Activated naive CD8-positive, alpha-beta T cell treated with anti-CD3 and anti-CD28 coated beads, Interleukin-2, amount 50 U/mL, for 24 hours (primary cell): ENCODE measurements at places on chromosomes 2 and 18.

GRCh38 chr2:100741880-100742276 is 78.1 kb upstream of the NPAS2 start:
- DNase-seq, result no peak

DNA sequence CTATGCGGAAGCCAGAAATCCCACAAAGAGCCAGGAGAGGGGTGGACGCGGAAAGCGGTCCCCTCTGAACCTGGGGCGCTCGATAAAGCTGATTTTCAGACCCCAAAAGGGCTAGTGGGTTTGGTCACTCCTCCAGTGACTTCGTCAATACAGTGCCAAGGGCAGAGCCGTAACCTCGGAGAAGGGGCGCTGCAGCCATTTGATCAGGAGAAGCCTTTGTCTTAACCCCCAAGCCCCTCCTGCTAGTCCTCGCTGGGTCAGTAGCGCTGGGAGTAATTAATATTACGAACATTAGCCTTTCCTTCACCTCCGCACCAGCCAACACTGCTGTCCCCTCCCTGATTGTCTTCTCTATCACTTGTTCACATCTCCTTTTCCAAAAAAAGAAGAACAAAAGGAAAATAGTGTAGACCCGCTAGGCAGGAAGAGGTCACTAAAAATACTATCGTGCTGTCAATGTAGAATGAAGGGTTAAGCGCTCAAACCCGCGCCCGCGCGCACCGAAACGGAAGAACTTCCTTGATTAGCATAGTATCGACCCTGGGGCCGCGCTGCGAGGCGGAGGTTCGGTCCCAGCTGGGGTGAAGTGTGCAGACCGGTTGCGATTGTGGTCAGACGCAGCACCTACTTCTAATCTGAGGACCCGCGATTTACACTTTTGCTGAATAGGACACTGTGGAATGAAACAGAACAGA is 63.2 kb upstream of the MAPRE2 start:
- DNase-seq, result peak; percentile 74

DNA sequence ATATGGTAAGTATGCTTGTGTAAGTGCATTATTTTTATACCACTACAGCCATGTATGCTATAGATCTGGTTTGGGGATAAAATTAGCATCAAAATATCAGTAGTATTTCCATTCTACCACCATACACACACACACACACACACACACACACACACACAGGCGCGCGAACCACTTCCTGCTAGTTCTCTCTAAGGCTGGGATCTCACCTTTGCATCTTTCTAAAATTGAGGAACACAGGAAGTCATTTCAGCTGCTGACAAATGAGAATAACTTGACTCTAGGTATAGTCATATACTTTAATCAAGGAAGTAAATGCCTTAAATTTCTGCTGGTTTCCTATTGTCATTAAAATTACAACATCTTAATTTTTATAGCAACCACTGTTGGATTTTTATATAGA is 72.5 kb downstream of the RBM43 start:
- DNase-seq, result no peak

DNA sequence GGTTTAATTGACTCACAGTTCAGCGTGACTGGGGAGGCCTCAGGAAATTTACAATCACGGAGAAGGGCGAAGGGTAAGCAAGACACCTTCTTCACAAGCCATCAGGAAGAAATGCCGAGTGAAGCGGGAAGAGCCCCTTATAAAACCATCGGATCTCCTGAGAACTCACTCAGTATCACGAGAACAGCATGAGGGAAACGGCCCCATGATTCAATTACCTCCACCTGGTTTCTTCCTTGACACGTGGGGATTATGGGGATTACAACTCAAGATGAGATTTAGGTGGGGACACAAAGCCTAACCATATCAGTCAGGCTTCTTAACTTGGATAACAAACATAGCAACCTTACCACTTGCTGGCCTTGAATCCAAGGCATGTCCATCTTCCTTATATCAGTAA is 289.0 kb upstream of the STON1 start:
- DNase-seq, result no peak

DNA sequence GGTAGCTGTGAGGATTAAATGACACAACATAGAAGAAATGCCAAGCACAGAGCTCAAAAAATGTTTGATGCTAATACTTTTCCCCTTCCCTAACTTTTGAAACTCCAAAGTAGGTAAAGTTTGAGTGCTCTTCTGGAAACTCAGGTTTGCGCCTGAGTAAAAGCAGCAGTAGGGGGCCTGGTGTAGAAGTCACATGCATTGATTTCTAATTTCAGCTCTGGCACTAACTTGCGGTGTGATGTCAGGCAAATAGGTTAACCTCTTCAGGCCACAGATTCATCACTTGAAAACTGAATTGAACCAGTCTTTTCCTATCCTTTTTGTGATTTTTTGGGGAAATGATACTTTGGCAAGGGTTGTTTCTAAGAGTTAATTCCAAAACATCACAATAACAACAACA is 27.2 kb downstream of the LHCGR start:
- no peak for DNase-seq

DNA sequence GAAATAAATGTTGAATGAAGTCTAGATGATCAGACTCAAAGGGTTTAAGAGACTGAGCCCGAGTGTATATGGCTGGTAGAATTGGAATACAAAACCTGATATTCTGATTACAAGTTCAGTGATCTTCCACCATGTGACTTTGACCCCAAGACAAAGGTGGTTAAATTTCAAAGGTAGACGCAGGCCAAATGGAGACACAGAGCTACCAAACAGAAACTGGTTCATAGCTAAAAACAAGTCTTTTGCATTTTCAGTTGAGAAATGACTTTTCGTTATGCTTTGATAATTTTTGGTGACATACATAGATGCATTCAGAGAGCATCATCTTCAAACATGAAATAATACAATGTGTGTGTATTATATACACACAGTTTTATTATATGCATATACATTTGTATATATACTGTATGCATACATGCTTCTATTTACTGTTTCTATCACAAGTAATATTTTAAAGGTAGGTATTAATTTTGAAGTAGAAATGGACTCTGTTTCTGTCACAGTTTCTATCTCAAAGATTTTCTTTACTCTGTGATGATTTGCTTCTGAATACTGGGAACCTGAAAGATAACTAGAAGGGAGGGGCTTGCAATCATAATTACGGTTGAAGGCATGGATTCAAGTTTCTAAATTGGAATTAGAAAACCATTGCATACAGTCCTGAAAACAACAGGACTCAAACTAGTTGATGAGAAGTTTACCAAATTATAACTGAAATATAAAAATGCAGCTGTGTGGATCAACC is 142.3 kb downstream of the ABCA12 start:
- DNase-seq, result no peak

GRCh38 chr2:6944555-6944954 is 27.3 kb downstream of the RNF144A start:
- DNase-seq, result no peak

DNA sequence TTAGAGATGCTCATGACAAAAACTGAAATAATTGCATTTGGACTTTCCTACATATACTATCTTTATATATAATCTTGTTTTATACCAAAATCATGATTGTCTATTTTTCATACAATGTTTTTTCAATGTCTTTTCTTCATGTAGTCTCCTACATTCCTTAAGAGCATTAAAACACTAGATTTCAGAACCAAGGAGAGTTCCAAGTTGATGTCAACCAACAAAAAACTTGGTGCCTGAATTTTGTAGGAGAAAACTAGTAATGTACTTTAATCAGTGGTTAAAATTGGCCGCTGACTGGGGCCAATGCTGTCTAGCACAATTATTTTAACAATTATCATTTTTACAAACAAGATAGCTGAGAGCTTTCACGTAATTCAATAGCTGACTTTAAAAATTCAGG is 678.8 kb downstream of the DCC start:
- DNase-seq, result no peak

DNA sequence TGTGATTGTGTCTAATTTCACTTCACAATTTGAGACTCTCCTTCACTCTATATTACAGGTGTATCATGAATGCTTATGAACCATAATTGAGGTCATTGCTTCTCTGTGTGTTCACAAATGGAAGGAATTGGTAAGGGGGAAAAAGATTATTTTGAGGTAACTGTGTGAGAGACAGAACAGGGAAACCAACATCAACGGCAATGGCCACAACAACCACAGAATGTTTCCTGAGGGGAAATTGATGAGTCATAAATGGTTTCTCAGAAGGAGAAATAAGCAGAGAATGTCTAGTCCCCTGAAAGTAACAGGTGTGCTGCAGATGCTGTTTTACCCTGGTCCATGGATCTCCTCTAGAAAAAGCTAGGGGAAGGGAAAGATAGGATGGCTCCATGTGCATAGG is 361.2 kb upstream of the GALNT5 start:
- DNase-seq, result no peak

GRCh38 chr2:100235098-100235497 is 87.2 kb downstream of the LONRF2 start:
- DNase-seq, result peak; percentile 27

DNA sequence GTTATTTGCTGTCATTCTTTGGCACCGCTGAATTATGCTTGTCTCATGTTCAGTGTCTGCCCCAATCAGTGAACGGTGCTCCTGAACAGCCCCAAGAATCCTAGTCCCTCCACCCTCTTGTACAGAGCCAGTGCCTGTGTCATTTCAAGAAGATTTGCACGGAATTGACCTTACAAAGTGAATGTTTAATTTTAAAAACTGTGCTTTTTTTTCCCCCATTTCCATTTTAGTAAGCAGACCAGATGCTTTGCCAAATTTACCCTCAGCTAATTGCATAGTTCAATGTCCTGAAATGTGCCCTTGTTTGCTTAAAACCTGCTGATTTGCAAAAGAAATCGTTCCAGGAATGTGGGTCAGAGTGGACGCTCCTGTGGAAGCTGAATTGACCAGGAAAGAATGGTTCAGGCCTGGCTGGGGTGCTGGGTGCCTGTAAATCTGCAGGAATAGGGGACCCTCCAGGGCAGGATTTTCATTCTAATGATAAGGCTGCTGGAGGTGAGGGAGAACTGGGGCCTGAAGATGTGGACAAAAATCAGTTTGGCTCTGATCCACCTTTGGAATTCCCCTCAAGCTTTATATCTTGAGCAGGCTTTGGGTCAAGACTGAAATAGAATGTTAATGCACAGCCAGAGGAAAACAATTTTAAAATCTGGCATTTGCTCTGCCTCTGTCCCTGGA is 20.1 kb downstream of the TMEM17 start:
- no peak for DNase-seq

GRCh38 chr18:8301427-8302172 is 307.6 kb upstream of the RAB12 start:
- no peak for DNase-seq

DNA sequence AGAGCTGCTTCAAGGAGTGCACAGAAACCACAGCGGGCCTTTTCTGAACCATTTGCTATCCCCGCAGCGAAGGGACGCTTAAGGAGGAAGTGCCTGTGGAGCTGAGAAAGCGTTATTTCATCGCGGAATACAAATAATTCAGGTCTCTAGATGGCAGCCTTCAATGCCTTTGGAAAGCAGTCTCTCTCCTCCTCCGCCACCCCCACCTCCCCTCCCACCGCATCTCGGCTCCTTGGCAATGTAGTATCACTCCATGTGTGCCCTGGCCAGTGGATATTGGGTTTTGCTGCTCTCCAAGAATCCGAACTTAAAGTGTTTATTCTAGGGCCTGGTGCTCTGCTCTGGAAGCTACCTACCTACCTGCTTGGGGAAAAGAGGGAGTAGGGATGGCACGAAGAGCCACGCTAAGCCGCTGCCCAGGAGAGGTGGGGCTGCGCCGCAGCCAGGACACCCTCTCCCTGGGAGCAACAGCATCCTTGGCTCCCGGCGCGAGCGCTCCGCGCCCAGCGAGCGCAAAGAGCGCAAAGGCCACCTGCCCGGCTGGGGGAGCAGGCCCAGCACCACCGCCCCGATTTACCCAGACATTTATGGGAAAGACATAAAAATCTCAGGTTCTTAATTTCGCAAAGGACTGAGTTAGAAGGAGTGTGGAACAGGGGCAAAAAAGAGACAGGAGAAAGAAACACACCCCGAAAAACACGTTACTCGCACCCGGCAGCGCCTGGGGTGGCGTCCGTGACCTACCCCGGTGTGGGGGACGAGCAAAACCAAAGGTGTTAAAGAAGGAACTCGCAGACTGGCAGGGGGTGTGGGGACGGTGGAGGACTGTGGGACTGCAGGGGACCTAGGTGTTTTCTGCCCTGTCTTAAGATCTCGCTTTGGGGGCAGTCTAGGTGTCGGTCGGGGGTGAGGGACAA is 1.0 kb downstream of the SPHKAP start:
- DNase-seq, result no peak

DNA sequence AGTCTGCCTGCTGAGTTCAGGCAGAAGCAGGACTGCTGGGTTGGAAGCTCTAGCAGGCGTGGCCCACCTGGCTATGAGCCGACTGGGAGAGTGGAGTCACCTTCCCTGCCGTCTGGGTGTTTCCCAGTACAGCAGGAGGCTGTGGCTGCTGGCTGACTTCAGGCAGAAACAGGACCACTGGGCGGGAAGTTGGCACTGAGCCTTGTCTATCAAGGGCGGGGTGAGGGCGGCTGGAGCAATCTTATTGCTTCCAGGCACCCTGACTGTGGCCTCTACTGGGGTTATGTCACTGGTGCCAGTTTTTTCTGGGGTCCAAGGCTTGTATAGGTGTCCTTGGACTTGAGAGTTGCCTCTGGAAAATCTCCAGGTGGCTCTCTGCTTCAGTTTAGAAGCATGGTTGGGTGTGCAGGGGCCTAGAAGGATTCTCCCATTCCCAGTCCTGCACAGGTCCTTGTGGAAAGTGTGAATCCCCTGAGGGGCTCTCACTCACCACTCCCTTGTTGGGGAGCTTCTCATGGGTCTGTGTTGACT is 30.5 kb downstream of the LTBP1 start:
- DNase-seq, result no peak

DNA sequence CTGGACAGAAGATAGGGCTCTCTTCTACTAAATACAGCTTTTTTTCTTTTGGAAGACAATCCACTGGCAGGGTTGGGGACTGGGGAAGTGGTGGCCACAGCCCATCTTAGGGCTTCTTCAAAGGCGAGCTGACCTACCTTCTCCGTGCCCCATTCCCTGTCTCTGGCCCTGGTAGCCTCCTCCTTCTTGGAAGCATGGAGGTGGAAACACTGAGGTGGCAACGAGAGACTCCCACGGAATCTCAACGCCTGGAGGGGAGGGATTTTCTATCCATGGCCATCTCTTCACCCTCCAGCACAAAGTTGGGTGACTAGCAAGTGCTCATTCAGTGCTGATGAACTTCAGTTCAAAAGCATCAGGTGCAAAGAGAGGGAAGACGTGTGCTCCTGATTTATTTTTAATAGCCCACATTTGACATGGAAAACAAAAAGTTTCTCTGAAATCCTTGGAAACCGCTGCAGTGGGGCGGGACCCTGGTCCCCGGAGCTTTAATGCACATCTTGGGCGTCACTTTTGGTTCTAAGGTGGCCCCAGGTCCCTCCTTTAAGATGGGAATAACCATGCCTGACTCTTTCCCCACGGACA is 633 bp upstream of the ARMC9 start:
- no peak for DNase-seq

DNA sequence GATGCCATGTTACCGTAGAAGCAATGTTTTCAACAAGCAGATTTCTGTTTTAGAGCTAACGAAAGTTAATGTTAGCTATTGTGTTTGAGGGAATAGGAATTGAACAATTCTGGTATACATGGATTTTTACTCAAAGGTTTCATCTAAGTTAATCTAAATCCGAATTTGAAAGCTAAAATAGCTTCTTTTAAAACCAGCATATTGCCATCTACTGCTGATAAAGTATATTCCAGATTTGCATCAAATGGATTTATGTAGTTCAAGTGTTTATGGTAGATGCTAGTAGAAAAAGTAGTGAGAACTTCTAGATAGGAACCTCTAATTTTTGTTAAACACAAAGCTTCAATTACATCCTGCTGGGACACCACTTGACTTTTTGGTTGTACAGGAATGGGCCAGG is 1569.5 kb upstream of the NXPH2 start:
- no peak for DNase-seq
